ENCODE measurements at places on chromosomes 13 and 19.

DNA sequence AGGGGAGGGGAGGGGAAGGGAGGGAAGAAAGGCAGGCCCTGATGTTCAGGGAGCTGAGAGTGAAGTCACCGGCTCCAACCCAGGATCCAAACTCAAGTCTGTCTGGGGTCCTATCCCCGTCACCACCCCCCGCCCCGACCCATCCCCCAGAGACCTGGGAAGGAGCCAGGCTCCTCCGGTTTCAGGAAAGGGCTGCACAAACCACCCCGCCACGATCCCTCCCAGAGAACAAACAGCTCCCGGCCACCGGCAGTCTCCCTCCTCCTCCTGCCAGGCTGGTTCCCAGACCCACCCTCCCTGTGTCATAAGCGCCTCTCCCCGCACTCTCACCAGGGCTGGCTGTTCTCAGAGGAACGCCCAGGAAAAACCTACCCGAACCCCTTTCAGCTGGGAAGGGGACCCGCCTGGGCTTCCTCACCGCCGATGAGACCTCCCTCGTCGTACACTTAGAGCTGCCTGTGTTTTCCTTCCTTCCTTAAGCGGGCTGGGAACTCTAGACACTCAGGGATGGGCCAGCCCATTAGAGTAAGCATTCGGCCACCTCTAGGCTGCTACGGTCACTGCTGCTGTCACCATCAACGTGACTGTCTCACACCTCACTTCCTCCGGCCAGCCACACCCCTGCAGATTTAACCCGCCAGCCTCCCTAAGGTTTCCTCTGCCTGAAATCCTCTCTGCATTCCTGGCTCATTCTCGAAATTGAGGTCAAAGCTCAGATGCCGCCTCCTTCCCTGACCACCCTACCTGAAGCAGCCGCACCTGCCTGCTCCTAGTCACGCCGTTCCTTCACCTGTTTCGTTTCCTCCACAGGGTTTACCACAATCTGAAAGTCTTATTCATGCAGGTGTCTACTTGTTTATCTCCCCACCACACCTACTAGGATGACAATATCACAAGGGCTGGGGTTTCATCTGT is 6.3 kb upstream of the RDH13 start:
- DNase-seq, result no peak

- no peak for DNase-seq
These were observed 825.2 kb downstream of the SLITRK1 start for GRCh38 chr13:83057119-83057518.

- peak; percentile 71 for DNase-seq
These were observed 152.4 kb downstream of the DCLK1 start for GRCh38 chr13:35978607-35979316.

DNA sequence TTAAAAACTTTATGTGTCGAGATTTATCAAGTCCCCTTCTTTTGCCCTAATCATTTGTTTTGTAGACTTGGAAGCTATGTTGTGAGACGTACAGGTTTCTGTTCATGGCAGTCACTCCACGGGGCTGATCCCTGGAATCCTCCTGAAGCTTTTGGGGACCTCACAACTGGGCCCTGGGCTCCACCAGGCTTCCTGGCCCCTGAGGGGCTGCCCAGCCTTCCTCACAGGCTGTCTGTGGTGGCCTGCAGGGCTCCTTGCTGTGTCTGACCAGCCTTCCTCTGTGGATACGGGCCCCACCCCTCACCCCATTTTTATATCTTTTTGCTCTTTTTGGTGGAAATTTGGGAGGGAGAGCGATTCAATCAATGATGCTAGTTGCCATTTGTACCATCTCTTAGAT is 38.1 kb downstream of the CHST8 start:
- no peak for DNase-seq

DNA sequence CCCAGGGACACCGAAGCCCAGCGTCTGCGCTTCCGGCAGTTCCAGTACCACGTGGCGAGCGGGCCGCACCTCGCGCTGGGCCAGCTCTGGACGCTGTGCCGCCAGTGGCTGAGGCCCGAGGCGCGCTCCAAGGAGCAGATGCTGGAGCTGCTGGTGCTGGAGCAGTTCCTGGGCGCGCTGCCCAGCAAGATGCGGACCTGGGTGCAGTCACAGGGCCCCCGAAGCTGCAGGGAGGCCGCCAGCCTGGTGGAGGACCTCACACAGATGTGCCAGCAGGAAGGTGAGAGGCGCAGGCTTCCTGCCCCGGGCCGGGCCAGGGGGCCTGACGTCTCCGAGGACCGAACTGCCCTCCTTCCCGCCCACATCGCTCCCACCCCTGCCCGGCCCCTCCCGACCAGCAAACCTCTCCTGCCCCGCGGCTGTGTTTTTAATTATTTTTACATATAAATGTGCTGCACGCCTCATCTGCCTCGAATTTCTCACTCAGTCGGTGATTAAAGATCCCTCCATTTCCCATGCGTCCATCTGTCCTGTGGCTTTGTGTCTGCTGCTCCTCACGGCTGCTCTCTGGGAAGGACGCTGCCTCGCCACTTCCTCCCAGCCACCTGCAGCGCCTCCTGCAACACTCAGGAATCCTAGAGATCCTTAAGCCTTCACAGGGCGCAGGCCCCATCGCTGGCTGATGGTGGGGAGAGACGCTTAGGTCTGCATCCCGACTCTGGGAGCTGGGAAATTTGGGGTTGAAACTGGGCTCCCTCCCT is 4.3 kb downstream of the ZSCAN1 start:
- DNase-seq, result no peak

DNA sequence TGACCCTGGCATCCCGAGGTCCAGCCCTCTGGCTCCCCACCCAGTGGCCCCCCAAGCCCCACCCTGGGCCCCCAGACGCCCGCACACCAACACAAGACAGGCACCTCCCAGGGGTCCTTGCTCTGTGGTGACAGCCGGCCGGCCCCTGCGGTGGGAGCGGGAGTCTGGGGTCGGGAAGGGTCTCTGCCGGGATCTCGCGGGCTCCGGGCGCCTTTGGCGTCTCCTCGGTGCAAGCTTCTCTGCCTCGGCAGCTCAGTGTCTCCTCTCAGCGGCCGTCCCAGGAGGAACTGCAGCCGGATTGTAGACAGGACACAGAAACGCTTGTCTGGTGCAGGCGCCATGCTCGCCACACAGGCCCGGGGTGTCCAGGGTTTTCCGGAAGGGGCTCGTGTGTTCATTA is 43.7 kb downstream of the TMEM255B start:
- DNase-seq, result no peak

DNA sequence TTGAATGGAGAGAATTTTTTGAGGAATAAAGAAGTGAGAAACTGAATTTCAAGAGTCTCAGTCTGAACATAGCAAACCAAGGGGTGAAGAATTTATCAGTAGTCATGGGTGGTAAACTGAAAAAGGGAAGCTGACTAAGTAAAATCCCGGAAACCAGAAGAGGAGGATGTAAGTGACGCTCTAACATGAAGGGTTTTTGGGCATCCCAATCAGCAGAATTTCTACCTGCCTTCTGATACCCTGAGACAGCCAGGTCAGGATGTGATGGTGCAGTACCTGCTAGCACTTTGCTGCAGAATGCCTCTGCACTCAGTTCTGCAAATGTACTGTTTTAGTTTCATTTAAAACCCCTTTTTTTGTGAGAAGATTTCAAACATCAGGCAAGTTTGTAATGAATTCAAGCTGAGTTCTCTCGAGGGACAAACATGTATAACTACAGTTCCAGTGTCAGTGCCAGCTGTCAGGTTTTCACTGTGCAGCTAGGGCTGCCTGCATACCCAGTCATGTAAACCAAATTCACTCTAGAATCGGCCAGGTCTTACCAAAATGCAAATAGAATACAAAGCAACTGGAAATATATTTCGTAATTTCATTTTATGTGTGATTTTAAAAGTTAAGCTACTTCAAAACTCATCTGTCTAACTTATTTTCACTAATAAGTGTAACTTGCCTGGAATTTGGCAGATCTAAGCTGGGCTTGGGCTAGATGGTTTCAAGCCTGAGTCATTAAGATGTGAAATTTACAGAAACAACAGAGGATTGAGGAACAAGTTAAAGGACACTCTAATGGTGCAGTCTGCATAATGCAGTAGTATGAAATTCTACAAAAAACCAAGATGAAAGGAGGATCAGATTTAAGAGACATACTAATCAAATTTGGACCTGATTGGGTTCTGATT is 13.8 kb downstream of the METTL21C start:
- DNase-seq, result peak; percentile 20

DNA sequence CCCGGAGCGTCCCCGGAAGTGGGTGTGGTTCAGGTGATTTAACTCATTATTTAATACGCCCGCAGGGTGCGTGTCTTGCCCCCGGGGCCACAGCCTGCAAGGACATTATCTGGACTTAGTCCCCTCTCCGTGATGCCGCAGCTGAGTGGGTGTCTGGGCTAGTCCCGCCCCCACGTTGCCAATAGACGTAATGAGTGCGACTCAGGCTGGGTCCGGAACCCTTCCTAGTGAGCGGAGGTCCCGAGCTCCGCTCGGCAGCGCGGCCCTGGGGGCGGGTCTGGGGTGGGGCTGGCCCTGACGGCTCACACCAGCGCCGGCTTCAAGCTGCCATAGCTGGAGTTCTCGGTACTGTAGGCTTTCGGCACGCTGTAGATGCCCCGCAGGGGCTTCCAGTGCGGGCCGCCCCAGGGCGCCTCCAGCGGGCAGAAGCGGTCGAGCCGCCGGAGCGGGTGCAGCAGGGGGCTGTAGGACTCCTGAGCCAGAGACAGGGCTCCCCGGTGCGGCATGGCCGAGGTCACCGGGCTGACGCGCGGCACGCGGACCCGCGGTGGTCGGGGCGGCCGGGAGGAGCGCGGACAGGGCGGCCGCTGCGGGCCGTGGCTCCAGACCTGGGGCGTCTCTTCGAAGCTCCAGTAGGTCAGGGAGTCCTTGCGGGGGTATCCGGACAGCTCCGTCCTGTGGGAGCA is 918 bp upstream of the LHB start:
- DNase-seq, result no peak

- no peak for DNase-seq
These were observed 191.8 kb upstream of the NBEA start for GRCh38 chr13:34750078-34750931.

DNA sequence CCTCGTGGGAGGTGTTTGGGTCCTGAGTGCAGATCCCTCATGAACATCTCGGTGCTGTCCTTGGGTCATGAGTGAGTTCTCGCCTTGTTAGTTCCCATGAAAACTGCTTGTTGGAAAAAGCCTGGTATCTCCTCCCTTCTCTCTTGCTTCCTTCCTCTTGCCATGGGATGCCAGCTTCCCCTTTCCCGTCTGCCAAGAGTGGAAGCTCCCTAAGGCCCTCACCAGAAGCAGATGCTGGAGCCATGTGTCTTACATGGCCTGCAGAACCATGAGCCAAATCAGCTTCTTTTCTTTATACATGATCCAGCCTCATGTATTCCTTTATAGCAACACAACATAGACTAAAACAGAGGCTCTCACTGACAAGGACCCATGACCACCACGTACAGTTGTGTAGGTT is 8.2 kb downstream of the ADGRE2 start:
- no peak for DNase-seq

DNA sequence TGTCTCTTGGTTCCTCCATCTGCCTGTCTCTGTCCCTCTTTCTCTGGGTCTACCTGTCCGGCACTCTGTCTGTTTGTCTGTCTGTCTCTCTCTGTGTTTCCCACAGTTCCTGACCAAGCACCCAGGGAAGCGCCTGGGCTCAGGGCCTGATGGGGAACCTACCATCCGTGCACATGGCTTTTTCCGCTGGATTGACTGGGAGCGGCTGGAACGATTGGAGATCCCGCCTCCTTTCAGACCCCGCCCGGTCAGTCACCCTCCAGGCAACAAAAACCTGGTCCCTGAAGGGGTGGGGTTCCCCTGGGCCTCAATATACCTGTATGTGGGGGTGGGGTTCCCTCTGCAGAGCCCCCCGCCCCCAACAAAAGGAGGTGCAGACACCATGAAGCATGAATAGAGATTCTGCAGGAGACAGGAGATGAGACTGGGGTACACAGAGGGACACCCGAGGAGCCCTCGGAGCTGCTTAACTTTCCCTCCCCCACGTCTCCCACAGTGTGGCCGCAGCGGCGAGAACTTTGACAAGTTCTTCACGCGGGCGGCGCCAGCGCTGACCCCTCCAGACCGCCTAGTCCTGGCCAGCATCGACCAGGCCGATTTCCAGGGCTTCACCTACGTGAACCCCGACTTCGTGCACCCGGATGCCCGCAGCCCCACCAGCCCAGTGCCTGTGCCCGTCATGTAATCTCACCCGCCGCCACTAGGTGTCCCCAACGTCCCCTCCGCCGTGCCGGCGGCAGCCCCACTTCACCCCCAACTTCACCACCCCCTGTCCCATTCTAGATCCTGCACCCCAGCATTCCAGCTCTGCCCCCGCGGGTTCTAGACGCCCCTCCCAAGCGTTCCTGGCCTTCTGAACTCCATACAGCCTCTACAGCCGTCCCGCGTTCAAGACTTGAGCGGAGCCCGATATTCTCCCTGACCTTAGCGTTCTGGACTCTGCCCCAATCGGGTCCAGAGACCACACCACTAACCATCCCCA is 2.6 kb upstream of the CACNG7 start:
- no peak for DNase-seq

- no peak for DNase-seq
These were observed 2.5 kb downstream of the COX6B2 start for GRCh38 chr19:55352040-55352439.

GRCh38 chr19:32291876-32292275 is 53.5 kb upstream of the ZNF507 start:
- no peak for DNase-seq

DNA sequence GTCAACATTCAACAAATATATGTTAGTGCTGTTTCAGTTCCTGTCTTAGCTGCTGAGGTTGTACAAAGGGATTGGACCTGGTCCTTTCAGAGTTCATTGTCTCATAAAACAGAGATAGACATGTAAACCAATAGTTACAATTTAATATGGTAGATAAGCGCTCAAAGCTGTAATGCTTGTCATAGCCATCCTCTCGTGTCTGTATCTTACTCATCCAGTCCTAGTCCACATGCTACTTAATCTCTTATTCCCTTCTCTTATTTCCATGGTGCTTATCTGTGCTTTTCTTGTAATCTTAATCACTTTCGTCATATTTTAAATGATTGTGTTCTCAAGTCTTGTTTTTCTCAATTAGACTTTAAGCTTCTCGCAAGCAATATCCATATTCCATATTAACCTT is 185.2 kb upstream of the OBI1 start:
- no peak for DNase-seq

GRCh38 chr13:32205431-32206096 is 109.6 kb downstream of the ZAR1L start:
- DNase-seq, result no peak

GRCh38 chr19:7170983-7171382 is 101.5 kb downstream of the ZNF557 start:
- no peak for DNase-seq

DNA sequence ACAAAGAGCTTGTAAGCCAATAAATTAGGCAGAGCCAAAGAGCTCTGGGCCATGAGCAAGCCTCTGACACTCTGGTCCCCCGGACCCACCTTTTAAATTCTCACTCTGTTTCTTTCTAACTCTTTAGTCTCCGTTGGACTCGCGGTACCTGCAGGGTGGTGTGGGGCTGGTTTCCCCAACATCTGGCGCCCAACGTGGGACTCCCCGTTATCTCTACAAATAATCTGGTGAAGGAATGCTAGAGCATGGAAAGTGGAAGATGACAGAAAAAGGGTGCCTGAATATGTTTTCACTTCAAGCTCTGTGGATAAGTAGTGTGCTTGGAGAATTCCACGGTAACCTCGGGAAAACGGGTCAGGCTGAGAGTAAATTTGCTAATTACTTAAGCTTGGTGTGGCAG is 36.5 kb upstream of the CYP2B6 start:
- DNase-seq, result no peak

All from NCI-H446 (cell line).